ENCODE measurements at places on chromosomes 4 and X.

DNA sequence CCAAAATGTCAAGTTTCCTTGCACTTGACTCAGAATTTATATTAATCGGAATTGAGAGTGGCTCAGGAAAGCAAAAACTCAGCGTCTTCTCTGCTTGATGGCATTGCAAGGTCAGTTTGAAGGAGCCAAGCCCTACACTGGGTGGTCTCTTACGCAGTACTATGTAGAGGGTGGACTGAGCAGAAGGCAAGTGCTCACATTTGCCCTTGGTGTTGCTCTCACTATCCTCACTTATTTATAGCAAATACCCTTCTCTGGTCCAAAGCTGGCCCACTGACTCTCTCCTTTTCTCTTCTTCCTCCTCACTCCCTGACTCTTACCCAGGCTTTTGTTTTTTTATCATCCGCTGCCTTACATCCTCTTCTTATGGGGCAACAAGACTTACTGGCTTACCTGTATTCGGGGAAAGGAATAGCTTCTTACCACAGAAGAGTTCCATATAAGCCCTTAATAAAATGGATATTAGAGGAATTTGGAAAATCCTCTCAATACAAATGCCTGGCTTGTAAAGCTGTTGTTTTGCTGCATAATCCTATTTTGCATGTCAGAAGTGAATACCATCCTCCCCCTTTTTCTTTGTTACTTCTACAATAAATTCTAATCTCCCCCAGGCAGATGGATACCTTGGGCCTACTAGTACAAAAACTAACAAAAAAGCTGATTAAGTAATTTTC lies 24.8 kb upstream of the GATB start:
- DNase-seq: no peak

- no peak for DNase-seq
Measured at GRCh38 chr4:30847167-30847566, 127.0 kb downstream of the PCDH7 start.

GRCh38 chr4:6668391-6668790 lies 25.3 kb upstream of the S100P start:
- DNase-seq: no peak

- DNase-seq: no peak
Measured at GRCh38 chrX:32545101-32545500, 666.2 kb downstream of the DMD start.

- no peak for DNase-seq
Measured at GRCh38 chrX:149699761-149700160, 12.1 kb upstream of the MAGEA11 start.

GRCh38 chrX:147405764-147406163 lies 506.0 kb upstream of the FMR1 start:
- no peak for DNase-seq

DNA sequence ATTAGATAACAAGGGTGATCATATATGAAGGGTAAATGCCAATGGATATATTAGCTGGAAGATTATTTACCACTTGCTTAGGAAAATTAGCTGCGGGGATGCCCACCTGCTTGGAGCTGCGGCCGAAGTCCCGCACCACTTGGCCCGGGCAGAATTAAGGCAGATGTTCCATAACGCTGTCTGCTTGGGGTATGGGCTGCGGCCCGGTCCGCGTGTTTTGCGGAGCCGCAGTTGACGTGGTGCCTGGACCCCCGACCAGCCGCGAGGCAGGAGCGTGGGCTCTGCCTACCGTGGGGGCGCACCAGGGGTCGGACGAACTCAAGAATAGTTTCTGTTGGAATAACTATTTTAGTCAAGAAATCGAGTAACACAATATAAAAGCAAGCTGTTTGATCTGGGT lies 235.2 kb downstream of the CPXCR1 start:
- DNase-seq: no peak

DNA sequence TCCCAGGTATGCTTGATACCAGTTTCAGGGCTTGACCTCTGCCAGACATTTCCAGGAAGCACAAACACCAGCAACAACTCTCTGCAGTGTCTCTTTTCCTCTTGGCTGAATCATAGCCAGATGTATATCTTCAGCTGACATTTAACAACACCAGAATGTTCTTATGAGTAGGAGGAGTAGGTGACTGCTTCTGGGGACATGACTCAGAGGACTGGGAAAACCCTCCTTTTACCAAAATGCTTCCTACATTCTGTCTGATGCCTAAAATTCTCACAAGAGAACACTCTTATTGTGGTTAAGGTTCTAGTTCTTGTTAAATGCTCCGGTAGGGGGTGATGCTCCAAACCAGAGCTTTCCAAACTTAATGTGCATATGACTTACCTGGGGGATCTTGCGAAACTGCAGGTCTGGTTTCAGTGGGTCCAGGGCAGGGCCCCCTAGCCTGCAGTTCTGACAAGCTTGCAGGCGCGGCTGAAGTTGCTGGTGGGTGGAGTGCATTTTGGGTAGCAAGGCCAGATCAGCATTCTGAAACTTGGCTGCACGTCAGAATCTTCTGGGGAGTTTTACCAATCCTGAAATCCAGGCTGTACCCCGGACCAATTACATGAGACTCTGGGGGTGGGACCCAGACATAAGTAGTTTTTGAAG lies 329.3 kb upstream of the RPS6KA3 start:
- DNase-seq: no peak

DNA sequence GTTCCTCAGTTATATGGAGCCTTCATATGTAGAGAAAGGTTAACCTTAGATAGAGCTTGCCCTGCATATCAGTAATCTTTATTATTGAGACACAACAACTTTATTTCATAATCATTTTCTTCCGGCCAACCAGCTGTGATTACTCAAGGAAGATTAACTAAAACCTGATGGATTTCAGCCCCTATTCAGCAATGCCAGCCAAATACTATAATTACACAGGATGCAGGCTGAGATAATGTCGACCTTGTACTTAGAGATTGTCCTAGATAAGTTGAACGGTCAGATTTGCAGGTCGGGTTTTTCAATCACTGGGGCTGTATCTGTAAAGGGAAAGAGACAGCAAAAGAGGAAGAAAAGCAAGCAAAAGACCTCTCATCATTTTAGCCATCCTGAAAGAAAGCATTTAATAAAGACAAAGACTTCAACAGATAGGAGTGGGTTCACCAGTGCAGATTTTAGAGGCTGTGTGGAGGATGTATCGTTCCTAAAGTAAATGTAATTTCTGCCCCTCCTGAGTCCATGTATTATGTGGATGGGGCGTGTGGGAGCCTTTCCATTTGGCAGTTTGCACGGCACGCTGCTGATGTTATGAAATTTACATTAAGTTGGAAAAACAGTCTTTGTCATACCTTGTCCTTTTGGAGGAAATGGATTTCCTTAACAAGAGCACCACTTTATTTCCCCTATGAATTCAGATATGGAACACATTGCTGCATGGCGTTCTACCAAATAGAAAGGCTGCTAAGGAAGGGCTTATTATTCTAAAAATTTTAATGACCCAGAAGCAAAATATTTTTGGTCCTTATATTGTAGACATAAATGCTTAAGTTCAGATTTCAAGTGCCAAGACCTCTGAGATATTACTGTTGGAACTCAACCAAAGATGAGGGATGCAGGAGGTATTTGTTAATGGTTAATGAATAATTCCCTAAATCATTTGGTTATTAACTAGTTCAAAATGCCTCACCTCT lies 496.7 kb downstream of the SPRY1 start:
- DNase-seq: no peak

- DNase-seq: no peak
Measured at GRCh38 chr4:54783402-54784110, 125.8 kb downstream of the KIT start.

DNA sequence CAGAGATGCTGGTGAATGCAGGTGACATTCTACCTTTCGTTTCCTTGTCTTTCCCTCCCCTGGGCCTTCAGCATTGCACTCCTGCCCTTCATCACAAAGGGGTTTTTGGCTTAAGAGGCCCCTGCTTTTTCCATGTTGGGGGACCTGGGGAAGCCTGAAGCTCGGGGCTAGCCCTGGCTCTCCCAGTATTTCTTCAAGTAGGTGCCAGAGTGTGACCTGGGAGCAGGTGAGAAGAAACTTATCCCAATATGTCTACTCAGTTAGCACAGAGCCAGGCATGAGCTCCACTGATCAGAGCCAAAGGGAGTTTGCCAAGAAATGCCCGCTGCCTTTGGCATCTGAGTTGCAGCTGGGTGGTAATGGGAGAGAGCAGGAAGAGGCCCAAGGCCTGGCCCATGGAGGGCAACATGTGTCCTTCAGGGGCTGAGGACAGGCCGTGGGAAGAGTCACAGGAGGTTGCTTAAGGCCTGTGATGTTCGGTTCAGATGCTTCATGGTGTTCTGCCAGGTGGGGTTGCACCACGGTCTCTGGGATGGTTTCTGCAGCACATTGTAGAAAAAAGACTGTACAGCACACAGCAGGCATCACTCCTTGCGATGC lies 7.6 kb downstream of the PRRG3 start:
- DNase-seq: no peak

All from caudate nucleus (tissue), 63 donors.